ENCODE measurements at places on chromosomes 11 and 22.

- DNase-seq = no peak
Measured at GRCh38 chr11:5691964-5692361, 2.4 kb downstream of the TRIM22 start.

- DNase-seq = no peak
Measured at GRCh38 chr11:46198245-46199240, 77.3 kb upstream of the PHF21A start.

- DNase-seq = no peak
Measured at GRCh38 chr11:49208006-49208721, at the start of gene FOLH1. Gene FOLH1, minus strand, starts transcription at chr11:49208602. Its CDS starts 193 bp downstream, at chr11:49208409.

DNA sequence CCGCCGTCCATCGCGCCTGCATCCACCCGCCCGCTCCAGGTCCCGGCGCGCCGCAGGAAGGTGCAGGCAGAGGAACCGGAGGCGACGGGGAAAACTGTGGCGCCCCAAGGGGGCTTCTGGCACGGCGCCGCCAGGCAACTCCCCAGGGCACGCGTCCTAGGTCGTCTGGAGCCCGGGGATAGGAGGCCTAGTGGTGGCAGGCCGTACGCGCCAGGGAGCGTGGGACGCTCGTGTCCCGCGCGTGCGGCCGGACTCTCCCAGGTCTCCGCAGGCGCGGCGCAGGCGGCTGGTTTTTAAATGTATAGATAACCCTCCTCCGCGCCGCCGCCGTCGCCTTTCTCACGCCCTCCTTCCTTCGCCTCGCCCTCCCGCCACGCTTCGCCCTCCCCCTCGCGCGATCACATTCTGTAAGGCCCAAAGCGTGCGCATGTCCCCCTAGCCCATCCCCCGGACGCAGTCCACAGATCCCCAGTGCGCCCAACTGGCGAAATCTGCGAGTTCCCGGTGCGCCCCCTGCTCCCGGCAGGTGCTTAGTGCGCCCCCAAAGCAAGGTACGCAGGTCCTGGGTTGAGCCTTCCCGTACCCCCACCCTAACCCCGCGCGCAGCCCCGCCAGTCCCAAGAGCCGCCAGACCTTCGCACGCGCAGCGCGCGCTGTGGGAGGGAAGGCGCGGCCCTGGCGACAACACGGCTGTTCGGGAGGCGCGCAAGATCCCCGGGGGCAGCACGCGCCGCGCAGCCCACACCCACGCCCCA lies at the start of gene ASCL2:
TSS of gene ASCL2 (minus strand) at position 267 of the 755 bp plus-strand sequence. CDS start at position 11, 256 bp downstream.
- DNase-seq = no peak

GRCh38 chr11:34653851-34654482 lies 33.1 kb downstream of the EHF start:
- no peak for DNase-seq

DNA sequence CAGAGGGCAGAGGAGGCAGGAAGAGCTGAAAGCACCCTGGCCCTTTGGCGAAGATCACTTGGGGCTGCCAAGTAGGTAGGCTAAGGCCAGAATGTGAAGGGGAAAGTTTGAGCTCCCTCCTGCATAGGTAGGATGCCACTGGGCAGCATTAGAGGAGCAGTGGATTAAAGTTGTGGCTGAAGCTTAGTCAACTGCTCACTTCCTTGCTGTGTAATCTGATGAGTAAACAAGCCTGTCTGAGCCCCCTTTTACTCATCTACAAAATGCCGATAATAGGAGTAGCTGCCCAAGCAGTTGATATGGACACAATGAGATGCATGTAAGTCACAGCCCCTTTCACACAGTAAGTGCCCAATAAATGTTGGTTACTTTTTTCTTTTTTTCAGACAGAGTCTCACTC lies 216.4 kb downstream of the MN1 start:
- no peak for DNase-seq
